Muscle of leg (tissue), 16 donors: ENCODE measurements at places on chromosomes 12 and 14. TPM values are rescaled to one million over a fixed set of nuclear protein-coding genes. Genes with fewer than 3 reads are reported as not detected.
A peak's percentile ranks its signal among the peaks of the same experiment; 100 is the strongest.

DNA sequence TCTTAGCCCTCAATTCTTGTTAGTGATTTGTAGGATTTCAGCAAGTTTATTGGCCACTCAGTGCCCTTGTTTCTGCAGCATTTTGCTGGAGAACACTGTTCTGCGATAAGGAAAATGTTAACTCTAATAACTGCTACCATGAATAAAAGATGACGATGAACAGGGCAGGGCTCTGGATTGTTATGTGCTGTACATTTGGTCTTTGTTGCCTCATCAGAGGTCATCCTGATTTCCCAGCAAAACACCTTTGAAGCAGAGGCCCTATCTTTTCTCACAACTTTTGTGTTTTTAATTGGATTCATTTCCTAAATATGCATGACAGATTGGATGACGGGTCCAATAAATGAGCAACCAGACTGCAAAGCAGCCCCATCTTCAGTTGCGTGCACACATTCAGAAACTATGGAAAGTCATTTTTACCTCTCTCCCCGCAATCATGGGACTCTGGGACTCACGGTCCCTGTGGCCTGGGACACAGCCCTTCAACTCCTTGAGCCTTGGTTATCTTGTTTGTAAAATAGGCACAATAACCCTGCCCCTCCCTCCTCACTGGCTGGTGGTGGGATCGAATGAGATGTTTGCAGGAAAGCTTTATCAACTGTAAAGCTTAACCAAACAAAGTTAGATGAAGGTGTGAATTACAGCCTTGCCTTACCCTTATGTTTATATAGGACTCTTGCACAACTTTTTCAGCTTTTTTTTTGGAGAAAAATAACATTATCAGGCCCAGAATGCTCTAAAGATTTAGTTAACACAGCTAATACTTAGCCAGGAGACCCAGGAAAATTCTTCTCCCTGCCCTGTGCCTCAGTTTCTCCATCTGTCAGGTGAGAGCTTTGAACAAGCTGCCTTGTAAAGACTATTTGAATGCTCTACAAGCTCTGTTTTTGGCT lies 45.4 kb downstream of the RPH3A start:
- peaks cover 6% of the 10 kb centered on the region for H3K27me3 ChIP-seq
- DNase-seq, result no peak
- no peak overlapping the region for H3K27ac ChIP-seq
- H3K4me3 ChIP-seq, result no peak overlapping the region
- H3K4me1 ChIP-seq, result no peaks in the 10 kb centered on the region
- no peaks in the 10 kb centered on the region for H3K36me3 ChIP-seq

GRCh38 chr12:119666900-119667576 lies 895 bp upstream of the PRKAB1 start:
- no peak for DNase-seq
- H3K27me3 ChIP-seq, result no peaks in the 10 kb centered on the region
- no peak overlapping the region for H3K27ac ChIP-seq

DNA sequence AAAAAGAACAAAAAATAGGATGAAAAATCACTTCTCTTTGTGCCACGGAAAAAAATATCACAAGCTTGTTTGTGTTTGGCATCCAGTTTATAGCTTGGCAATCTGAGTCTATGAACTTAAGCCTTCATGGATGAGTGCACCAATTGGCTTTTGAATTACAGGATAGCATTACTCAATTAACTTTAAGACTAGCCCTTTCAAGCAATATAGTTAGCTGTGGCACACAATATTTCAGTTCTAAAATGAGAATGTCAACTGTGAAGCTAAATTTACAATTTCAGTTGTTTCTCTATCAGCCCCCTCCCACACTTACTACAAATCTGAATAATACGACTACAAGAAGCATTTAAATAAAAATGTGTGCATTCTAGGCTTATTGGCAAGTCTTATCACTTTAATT lies 8.3 kb downstream of the RERG start:
- H3K27ac ChIP-seq, result no peak overlapping the region
- no peaks in the 10 kb centered on the region for H3K4me1 ChIP-seq
- no peaks in the 10 kb centered on the region for H3K36me3 ChIP-seq
- H3K27me3 ChIP-seq, result no peaks in the 10 kb centered on the region
- no peak overlapping the region for H3K4me3 ChIP-seq

DNA sequence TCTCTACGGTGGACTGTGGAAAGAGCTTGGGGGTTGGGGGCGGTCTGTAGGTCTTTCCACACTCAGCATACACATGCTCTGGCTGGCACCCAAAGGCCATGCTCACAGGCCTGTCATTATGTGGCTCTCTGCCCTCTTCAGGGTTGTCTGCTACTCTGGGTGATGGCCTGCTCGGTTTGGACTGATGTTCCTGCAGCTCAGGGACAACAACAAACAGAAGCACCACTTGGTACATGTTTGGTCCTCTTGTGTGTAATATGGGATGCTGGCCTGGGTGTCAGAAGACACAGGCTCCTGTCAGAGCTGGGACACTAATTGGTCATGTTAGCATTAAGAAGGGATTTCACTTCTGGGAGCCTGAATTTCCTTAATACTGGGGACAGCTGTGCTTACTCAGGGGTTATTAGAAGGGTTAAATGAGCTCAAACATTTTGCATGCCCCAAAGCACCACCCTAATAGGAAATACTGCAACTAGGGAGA lies 32.7 kb upstream of the SELPLG start:
- peak; percentile 70 for DNase-seq
- no peaks in the 10 kb centered on the region for H3K27me3 ChIP-seq
- H3K27ac ChIP-seq, result peak overlapping the region; percentile 80
- peaks cover 29% of the 10 kb centered on the region for H3K4me1 ChIP-seq
- no peak overlapping the region for H3K4me3 ChIP-seq

DNA sequence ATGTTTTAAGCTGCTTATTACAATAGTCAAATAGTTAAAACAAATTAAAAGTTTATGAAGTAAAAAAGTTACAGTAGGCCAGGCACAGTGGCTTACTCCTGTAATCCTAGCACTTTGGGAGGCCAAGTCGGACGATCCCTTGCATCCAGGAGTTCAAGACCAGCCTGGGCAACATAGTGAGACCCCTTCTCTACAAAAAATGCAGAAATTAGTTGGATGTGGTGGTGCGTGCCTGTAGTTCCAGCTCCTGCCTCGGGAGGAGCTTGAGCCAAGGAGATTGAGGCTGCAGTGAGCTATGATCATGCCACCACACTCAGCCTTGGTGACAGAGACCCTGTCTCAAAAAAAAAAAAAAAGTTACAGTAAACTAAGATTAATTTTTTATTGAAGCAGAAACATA lies 142.6 kb downstream of the MIPOL1 start:
- no peak for DNase-seq
- H3K27me3 ChIP-seq, result no peaks in the 10 kb centered on the region
- no peak overlapping the region for H3K27ac ChIP-seq
- no peaks in the 10 kb centered on the region for H3K36me3 ChIP-seq
- H3K4me1 ChIP-seq, result no peaks in the 10 kb centered on the region
- H3K4me3 ChIP-seq, result no peak overlapping the region

DNA sequence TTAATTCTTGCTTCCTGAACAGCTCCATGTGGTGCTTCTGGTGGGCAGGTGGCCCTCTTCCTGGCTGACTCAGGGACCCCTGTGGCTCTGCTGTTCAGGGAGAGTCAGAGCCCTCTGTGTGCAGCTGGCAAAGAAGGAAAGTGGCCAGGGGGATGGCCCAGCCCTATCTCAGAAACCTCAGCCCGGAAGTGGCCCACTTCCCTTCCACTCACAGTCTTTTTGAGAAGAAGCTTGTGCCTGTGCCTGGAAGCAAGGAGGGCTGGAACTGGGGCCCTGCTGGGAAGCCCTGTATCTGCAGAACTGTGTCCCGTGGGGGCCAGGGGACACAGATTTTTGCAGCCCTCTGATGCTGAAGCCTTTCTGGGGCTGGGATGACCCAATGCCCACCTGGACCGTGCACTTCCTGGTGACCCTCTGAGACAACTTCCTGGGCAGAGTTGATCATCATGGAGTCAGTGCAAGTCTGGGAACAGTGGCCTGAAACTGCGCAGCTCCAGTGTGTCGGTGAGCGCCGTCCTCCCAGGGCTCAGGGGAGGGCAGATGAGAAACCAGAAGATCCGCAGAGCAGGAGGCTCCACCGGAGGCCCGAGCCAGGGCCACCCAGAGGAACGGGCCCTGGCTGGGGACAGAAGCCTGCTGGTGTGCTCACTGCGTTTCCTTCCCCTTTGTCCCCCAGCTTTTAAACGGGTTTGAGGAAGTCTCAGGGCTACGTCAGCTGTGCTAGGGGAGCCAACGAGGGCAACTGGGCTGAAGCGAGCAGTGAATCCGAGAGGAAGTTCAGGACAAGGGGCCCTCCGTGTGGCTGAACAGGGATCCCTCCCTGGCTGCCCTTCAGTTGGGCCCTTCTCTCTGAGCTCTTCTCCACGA lies 217.4 kb upstream of the RTL1 start:
- no peaks in the 10 kb centered on the region for H3K36me3 ChIP-seq
- H3K4me3 ChIP-seq, result no peak overlapping the region
- H3K27ac ChIP-seq, result peak overlapping the region; percentile 49
- peaks cover 50% of the 10 kb centered on the region for H3K4me1 ChIP-seq

DNA sequence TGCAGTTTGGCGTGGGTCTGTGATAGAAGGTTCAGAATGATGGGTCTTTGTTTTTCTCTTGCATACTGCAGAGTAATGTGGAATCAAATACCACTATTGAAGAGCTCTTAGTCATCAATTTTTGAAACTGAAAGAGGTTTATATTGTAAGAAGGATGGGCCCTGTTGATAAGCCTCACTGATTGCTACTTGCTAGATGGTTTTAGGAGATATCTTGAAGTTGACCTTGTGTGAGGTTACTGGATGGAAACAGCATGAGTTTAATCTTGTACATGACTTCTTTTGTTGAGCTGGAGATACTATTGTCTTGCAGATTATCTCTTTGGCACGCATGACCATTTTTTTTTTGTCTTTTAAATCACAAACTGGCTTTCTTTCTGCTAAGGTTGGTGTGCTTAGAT lies 13.8 kb downstream of the BICD1 start:
- H3K4me1 ChIP-seq, result peaks cover 3% of the 10 kb centered on the region
- no peaks in the 10 kb centered on the region for H3K27me3 ChIP-seq
- H3K27ac ChIP-seq, result no peak overlapping the region

DNA sequence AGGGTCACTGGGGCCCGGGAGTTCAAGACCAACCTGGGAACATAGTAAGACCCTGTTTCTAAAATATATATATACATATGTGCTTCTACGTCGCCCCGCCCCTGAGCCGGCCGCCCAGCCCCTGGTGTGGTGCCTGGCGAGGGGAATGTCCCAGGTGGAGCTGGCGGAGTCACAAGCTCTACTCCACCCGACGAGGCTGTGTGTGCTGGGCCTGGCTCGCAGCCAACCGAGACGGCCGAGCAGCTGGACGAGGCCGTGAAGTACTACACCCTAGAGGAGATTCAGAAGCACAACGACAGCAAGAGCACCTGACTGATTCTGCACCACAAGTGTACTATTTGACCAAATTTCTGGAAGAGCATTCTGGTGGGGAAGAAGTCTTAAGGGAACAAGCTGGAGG lies 22.1 kb upstream of the ITPK1 start:
- H3K4me1 ChIP-seq, result peaks cover 4% of the 10 kb centered on the region
- no peaks in the 10 kb centered on the region for H3K27me3 ChIP-seq
- H3K4me3 ChIP-seq, result no peak overlapping the region
- peak; percentile 44 for DNase-seq

GRCh38 chr14:96173636-96174475 lies 30.8 kb upstream of the BDKRB2 start:
- H3K4me1 ChIP-seq, result peaks cover 24% of the 10 kb centered on the region
- H3K27me3 ChIP-seq, result peaks cover 5% of the 10 kb centered on the region
- H3K36me3 ChIP-seq, result no peaks in the 10 kb centered on the region
- H3K27ac ChIP-seq, result no peak overlapping the region
- no peak for DNase-seq

DNA sequence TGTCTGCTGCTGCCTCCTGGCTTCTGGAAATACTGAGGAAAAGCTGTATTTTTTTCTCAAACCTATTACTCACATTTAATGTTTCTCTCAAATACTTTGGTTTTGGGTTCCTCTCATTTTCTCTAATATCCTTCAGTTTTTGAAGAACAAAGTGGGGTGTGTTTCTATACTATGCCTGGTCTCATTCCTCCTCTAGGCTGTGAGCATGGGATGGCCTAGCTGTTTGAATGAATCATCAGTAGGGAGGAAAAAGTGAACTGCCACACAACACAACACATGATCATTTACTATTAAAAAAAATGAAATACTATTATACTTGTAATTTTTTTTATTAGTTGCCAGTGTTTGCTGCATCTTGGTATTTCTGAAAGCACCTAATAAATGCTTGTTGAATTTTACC lies 11.3 kb upstream of the SMCO3 start:
- H3K27me3 ChIP-seq, result no peaks in the 10 kb centered on the region
- no peak overlapping the region for H3K4me3 ChIP-seq
- no peaks in the 10 kb centered on the region for H3K4me1 ChIP-seq
- H3K36me3 ChIP-seq, result no peaks in the 10 kb centered on the region

DNA sequence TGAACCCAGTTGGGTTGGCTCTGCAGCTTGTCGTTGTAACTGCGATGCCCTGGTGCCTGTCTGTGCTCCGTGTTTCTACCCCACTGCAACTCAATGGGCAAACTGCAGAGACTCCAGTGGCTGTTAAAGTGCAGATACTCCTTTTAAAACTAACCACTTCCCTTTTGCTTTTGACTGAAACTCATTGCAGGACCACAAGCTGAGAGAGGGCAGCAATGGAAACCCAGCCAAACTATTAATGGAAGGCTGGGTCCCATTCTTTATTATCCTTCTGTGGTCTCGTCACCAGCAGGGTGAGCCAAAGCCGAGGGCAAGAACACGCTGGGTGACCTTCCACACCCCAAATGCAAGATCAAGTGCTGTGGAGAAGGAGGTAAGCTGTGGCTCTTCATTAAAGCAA lies 910.4 kb downstream of the VRK1 start:
- H3K27me3 ChIP-seq, result peaks cover 2% of the 10 kb centered on the region
- H3K27ac ChIP-seq, result no peak overlapping the region
- DNase-seq, result no peak
- no peaks in the 10 kb centered on the region for H3K36me3 ChIP-seq
- no peak overlapping the region for H3K4me3 ChIP-seq

DNA sequence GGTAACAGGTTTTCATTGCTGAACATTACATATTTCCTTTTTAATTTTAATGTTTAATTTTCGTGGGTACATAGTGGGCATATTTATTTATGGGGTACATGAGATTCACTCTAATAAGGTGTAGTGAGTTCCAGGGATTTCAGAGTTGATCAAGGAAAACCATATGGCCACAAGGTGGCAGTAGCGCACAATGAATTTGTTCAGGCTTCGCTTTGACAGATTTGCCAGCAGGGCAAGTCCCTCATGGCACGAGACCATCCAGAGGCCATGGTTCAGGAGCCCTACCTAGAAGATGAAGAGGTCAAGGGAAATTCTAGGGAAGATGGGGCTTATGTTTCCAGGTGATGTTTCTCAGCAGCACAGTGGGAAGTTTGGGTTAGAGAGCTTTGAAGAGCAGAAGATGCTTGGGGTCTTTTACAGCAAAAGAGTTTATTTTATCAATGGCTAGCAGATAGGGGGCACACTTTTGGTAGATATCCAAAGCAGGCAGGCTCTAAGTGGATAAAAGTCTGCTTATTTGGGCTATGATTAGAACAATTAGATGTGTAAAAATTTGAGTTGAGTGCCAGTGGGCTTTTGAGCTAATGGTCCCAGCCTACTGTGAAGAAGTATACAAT lies 1004.4 kb downstream of the AACS start:
- H3K4me3 ChIP-seq, result no peak overlapping the region
- no peaks in the 10 kb centered on the region for H3K36me3 ChIP-seq
- no peaks in the 10 kb centered on the region for H3K4me1 ChIP-seq
- no peaks in the 10 kb centered on the region for H3K27me3 ChIP-seq
- no peak overlapping the region for H3K27ac ChIP-seq

The B3GNT4 gene
- 0.88 TPM for polyA plus RNA-seq

The CCDC175 gene
- polyA plus RNA-seq, result not detected

The RITA1 gene
- 10.0 TPM for polyA plus RNA-seq
